Posterior cingulate gyrus (tissue), 11 donors: ENCODE measurements at places on chromosomes 1 and 21.

- DNase-seq = no peak
These were observed 5.5 kb upstream of the ANKRD35 start for GRCh38 chr1:145891143-145891542.

GRCh38 chr21:42799516-42799915 lies 79.8 kb downstream of the WDR4 start:
- no peak for DNase-seq

- DNase-seq = no peak
These were observed 52.8 kb upstream of the USP25 start for GRCh38 chr21:15676935-15677334.

DNA sequence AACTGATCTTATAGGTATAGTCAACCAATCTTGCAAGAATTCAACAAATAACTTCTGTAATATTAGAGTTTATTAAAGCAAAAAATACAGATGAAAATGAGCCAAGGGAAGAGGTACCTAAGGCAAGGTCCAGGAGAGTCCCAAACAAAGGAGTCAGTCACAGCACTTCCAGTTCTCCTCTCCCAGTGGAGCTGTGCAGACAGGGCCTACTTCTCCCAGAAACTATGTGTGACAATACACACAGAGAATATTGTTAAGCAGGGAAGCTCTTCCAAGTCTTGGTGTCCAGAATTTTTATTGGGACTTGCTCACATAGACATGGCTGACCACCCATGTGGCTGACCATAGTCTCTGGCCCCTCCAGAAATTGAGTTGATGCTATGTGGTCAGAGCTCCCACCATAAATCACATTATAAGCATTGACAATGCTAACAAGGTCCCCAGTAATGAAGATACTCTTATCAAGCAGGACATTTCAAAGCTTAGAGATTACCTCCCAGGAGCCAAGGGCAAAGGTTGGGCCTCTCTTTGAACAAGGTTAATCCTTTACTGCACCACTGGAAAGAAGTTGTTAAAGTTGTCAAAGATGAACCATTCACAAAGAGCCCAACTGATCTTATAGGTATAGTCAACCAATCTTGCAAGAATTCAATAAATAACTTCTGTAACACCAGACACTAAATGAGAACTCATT lies 3.5 kb upstream of the CD244 start:
- no peak for DNase-seq

DNA sequence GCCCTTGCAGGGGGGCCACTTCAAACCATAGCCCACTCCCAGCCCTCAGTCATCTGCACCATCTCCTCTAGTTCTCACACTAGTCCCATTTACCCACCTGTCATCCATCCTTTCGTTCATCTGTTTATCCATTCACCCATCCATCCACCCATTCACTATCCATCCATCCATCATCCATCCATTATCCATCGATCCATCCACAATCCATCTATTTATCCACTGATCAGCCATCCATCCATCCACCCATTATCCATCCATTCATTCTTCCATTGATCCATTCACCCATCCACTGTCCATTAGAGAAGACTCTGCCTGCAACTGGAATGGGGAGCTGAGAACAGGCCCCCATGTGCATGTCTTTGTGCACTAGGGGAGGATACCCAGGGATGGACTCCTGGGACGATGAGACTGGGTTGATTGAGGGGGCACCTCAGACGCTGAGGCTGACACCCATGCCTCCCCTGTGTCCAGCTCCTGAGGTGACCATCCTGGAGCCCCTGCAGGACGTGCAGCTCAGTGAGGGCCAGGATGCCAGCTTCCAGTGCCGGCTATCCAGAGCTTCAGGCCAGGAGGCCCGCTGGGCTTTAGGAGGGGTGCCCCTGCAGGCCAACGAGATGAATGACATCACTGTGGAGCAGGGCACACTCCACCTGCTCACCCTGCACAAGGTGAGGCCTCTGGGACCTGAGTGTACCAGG lies 97.9 kb downstream of the TRIM11 start:
- DNase-seq = no peak

DNA sequence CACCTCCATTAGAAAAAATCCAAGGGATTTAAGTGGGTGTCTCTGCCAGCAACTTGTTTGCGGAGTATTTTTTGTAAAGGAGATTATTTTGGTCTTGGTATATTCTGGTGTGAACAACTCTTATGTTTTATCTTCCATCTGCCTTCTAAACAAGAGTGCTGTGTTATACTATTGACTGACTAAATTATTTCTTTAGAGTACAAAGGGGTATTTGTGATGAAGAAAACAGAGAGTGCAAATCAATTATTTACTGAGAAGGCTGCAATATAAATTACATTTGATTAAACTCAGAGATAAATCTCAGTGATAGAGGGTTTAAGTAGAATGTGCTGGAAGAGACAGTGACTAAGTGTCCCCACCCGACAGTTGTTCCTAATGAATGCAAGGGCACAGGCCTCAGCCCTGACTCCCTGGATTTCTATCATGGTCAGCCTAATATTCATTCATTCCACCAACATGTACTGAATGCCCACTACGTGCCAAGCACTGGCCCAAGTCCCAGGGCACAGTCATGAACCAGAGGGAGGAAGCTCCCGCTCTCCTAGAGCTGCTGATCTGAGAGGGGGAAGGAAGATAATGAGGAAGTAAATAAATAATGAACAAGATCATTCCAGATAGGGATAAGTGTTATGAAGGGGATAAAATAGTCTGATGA lies 196.9 kb upstream of the C8B start:
- peak; percentile 11 for DNase-seq

GRCh38 chr1:232505884-232506283 lies 124.0 kb downstream of the SIPA1L2 start:
- DNase-seq = no peak

DNA sequence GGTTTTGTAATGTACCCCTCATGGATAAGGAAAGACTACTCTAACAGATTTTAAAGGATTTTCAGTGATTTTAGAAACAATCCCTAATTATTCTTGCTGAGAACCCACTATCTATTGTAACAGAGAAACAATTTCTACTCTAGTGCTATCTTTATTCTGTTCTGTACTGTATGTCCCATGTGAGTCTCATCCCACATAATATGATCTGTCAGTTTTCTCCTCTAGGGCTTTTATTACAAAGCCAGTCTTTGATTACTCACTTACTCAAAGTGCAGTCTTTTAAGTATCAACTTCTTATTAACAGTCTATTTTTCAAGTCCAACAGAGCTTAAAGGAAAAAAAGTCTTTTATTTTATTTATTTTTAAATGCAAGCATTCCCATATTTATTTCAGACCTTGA lies 54.8 kb downstream of the CTH start:
- DNase-seq = no peak

DNA sequence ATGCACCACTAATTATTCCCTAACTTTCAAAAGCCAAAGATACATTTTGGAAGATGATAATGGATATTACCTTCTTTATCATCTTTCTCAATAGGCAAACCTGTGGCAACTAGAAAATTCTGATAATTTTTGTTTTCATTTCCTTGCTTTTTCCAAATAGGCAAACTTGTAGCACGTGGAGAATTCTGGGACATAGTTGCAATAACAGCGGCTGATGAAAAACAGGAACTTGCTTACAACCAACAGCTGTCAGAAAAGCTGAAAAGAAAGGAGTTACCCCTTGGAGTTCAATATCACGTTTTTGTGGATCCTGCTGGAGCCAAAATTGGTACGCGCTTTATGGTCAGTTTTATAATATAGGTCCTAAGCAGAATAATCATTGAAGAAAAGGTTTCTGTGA lies 1.5 kb downstream of the FPGT start:
- no peak for DNase-seq

GRCh38 chr1:96427616-96428015 lies 294.0 kb upstream of the PTBP2 start:
- DNase-seq = no peak

DNA sequence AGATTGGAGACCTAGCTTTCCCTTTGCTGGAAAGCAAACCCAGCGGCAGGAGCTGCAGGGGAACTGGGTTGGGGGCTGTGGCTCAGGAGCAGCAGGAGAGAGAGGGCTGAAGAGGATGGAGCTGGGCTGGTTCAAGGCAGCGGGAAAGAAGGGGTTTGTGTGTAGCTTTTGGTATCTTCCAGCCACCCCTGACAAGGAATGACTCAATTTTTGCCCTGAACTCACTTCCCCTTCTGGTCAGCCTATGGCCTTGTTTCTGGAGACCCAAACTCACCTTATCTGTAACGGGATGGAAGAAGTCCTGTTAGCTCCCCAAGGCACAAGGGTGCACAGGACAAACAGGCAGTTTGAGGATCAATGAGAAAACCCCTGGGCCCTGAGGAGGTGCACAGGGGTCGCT lies 13.1 kb downstream of the C1orf115 start:
- no peak for DNase-seq

GRCh38 chr1:77322061-77322900 lies 40.5 kb downstream of the AK5 start:
- DNase-seq = no peak

GRCh38 chr1:222546548-222547259 lies 1.2 kb downstream of the HHIPL2 start:
- no peak for DNase-seq

DNA sequence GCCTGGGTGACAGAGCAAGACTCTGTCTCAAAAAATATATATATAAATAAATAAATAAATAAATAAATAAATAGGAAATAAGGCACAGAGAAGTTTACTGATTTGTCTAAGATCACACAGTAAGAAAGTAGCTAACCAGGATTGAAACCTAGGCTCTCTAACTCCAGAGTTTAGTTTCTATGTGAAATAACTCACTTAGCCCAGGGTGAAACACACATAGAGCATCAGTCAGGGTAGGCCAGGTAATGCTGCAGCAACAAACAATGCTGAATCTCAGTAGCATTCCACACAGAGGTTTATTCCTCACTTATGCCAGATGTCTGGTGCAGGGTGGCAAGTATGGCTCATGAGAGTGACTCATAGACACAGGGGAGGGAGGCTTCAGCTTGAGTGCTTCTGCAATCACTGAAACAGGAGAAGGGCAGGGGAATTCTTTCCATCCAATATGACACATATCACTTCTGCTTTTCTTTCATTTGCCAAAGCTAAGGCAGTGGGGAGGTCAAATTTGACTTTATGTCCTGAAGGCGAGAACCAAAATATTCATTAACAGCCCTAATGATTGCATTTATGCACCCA lies 37.1 kb upstream of the KANK4 start:
- DNase-seq = no peak
